ENCODE measurements at places on chromosomes 16 and 17. TPM values are rescaled to one million over a fixed set of nuclear protein-coding genes. Genes with fewer than 3 reads are reported as not detected.

DNA sequence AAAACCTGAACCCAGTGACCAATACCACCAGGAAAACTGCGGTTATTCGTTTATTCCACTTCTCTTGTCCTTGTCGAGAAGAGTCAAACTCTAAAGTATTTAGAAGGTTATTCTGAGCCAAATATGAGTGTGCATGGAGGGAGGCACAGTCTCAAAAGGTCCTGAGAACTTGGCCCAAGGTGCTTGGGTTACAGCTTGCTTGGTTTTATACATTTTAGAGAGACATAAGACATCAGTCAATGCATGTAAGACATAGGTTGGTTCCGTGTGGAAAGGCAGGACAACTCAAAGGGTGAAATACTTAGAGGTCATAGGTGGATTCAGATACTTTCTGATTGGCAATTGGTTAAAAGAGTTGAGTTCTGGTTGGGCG is 681 bp upstream of the TRAP1 start:
- no peak for DNase-seq

- DNase-seq: peak; percentile 94
These were observed 271.5 kb downstream of the PHKB start for GRCh38 chr16:47732523-47733111.

Gene CES3
- 6.3 TPM for total RNA-seq

DNA sequence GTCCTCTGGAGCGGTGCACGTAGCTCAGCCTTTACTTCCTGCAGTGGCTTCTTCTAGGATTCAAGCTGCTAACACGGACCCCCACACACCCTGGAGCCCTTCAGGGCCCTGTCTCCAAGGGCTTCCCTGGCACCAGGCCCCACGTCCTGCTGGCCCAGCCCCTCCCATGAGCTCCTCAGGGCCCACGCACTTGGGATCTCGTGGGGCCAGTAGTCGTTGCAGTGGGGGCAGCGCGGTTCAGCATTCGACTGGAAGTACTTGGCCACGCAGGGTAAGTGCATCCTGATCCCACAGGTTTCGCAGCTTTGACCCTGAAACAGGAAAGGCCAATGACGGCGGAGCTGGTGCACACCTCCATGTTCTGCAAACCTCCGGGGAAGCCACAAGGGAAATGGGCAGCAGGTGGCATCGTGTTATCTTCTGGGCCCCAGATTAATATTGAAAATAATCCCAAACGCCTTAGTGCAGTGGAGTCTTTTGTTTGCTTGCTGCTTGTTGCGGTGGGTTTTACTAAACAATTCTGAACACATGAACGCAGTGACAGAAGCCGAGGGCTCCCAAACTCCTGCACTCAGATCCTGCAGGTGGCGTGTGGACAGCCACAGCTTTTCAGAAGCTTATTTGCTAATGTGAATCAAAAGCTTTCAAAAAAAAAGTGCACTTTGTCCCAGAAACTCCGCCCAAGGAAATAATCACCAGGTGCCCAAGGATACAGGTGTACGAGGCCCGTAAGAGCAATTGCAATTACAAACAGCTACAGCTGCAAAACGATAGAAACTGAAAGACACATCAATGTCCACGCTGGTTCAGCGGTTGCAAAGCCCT is 22.4 kb downstream of the KDM8 start:
- no peak for DNase-seq

Gene STUB1
- total RNA-seq: 204 TPM

DNA sequence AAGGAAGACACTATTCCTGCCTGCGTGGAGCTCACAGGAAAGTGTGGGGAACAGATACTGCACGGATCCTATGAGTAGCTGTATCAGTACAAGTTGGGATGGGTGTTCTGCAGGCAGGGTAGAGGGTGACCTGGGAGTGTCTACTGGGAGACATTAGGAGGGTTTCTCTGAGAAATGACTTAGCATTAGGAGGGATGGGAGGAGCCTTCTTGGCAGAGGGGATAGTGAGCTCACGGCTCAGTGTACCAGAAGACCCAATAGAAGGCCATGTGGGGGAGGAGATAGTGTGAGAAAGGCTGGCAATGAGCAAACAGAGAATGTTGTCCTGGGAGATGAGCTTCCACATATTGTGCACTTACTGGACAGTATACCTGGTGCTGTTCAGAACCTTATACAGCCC is 109.1 kb downstream of the MSI2 start:
- no peak for DNase-seq

- peak; percentile 40 for DNase-seq
These were observed 81.1 kb upstream of the DNAH17 start for GRCh38 chr17:78658281-78658785.

GRCh38 chr17:38852771-38853291 is 690 bp downstream of the RPL23 start:
- DNase-seq: no peak

DNA sequence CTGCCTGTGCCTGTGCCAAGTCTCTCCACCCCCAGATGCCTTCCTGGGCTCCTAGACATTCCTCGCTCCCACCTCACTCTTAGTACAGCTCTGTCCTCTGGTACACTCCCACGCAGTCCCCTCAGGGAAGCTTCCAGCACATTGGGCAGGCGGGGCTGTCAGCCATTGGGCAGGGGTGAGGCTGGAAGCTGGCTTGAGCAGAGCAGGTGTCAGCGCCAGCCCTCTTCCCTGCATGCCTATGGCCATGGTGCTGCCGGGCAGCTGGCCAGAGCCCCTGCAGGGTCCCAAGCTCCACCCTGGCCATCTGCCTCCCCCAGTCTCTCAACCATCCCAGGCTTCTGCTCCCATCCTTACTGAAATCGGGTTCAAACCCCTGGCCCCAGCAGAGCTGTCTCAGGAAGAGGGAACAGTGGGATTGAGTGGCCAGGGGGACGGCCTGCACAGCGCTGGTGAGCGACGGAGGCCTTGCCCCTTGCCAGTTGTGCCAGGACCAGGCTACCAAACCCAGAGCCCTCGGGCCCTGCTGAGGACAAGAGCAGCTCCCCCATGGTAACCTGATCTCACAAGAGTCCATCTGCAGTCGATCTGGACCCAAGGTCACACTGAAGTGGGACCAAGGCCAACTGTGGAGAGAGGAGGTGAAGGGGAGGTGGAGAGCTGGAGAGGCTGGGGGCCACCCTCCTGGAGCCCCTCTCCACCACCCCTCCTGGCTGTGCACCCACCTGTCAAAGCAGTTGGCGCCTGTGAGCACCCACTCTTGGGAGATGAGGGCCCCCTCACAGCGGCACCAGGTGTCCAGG is 2.4 kb upstream of the B9D1 start:
- no peak for DNase-seq

GRCh38 chr17:36900160-36900512 is 37.1 kb upstream of the LHX1 start:
- no peak for DNase-seq
